ENCODE measurements at places on chromosomes 2 and 18.

- DNase-seq, result no peak
Observed at GRCh38 chr2:237336131-237336530, 77.8 kb downstream of the COL6A3 start.

GRCh38 chr2:68363721-68364120 is 1.4 kb upstream of the PLEK start:
- no peak for DNase-seq

- DNase-seq, result no peak
Observed at GRCh38 chr2:124025891-124026434, 876 bp downstream of the CNTNAP5 start.

GRCh38 chr18:22197668-22198067 is 28.3 kb downstream of the GATA6 start:
- no peak for DNase-seq

DNA sequence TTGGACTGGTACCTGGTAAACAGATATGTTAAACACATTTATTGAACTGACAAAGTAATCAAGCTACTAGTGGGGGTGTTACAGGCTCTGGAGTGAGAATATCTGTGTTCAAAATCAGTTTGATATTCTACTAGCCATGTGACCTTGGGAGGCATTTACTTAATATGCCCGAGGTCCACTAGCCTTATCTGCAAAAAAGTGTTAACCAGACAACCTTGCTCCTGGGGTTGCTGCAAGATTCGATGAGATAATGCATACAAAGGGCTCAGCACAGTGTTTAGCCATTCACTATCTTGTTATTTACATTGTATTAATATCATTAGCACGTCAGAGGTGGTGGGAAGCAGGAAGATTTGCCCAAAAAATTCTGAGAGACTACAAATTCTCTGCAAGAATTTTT is 103.3 kb downstream of the CDH2 start:
- DNase-seq, result no peak

GRCh38 chr2:70946832-70947442 is 11.2 kb downstream of the ATP6V1B1 start:
- DNase-seq, result peak; percentile 86

DNA sequence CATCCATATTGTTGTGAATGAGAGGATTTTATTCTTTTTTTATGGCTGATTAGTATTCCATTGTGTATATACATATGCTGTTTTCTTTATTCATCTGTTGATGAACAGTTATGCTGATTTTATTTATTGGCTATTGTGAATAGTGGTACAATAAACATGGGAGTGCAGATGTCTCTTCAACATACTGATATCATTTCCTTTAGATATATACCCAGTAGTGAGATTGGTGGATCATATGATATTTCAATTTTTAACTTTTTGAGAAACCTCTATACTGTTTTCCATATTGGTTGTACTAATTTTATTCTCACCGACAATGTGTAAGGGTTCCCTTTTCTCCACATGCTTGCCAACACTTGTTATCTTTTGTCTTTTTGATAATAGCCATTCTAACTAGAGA is 144.5 kb downstream of the ADCYAP1 start:
- no peak for DNase-seq

GRCh38 chr2:152500772-152501171 is 165.8 kb downstream of the FMNL2 start:
- DNase-seq, result no peak

DNA sequence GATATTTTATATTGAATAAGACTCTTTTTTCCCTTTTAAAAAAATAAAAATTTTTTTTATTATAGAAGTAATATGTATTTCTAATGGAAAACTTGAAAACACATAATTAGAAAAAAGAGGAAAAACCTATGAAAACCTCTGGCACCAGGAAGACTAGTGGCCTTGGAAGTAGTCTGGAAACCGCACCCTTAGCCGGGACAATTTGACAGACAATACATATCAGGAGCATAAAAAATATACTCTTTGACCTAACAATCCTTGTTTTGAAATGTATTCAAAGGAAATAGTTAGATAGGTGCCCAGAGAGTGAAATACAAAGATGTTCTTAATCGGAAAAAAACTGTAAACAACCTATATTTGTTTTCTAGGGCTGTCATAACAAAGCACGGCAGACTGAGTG is 34.9 kb upstream of the FAM117B start:
- DNase-seq, result no peak

DNA sequence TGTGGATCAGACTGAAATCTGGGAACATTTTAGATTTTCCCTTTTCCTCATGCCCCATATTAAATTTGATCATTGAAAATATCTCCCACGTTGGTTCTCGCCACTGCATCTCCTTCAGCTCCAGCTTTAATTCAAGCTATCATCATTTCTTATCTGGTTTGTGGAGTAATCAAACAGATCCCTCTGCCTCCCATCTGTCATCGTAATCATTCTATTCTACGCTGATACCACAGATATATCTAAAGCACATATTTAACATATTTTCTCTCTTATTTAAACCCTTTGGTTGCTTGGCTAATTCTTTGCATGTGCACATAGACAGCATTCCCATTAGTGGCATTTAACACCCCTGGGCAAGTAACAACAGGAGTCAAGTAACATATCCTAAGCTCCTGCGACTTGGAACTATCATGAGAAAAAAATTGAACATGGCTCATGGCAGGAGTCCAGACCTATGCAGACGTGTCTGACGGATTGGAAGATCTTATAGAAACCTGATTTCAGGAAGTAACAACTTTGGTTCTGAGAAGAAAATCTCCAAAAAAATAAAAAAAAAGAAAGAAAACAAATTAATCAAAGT is 158.8 kb upstream of the KYNU start:
- no peak for DNase-seq

GRCh38 chr2:21404827-21405625 is 281.3 kb downstream of the TDRD15 start:
- no peak for DNase-seq

- no peak for DNase-seq
Observed at GRCh38 chr2:220001751-220002150, 374.3 kb downstream of the SLC4A3 start.

- no peak for DNase-seq
Observed at GRCh38 chr18:61764381-61764780, 128.4 kb downstream of the RNF152 start.

DNA sequence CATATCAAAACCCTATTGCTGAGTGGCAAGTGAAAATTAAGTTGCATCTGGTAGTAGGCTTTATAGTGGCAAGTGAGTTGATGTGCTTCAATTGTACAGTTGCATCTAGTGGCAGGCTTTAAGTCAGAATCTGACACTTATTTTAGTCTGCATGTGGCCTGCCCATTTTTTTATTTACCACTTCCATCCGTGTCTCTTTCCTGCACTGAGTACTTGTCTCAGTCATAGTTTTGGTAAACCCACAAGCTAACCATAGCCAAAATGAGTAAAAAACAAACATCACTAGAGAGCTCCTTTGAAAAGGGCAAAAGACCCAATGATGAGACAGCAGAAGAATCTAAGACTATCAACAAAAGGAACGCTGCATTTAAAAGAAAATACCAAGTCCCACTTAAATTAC is 96.0 kb upstream of the CRACDL start:
- no peak for DNase-seq

GRCh38 chr2:167187978-167188967 is 300.0 kb downstream of the XIRP2 start:
- DNase-seq, result no peak

- no peak for DNase-seq
Observed at GRCh38 chr2:71469403-71470398, 16.3 kb downstream of the DYSF start.

- no peak for DNase-seq
Observed at GRCh38 chr2:172586245-172586891, 30.5 kb downstream of the PDK1 start.

DNA sequence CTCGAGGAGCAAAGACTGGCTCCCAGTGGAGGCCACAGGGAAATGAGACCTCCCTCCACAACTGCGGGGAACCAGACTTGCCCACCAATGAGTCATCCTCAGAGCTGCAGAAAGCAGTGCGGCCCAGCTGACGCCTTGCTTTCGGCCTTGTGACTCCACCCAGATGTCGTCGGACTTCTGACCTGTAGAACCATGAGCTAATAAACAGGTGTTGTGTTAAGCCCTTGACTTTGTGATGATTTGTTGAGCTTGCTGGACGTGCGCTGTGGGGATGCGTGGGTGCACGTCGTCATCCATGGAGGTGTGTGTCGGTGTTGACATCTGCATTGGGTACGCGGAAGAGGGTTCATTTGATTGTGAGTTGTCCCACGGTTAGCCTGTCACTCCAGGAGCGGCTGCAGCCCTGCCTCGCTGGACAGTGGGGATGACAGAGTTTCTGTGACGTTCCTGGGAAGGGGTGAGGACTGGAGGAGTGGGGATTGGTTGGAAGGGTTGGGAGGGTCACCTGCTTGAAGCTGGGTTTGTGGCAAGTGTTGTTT is 154.1 kb downstream of the SH3BP4 start:
- no peak for DNase-seq

DNA sequence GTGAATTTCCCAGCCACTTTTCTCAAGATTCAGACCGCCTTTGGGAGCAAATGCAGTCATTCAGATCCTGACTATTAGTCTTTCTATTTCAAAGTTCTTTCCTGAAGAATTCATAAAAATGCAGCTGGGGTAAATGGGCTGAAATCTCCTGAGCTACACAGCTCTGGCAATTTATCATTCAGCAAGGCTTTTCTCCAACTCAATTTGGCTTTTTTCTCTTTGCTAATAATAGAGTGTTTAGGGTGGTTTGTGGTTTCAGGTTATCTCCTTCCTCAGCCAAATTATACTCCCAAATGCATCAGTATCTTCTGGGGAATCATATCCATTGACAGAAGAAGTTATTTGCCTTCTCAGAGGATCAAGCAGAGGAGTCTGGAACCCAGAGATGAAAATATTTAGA is 282.4 kb upstream of the SLC14A2 start:
- DNase-seq, result no peak

- peak; percentile 66 for DNase-seq
Observed at GRCh38 chr2:219109471-219109870, 48.8 kb upstream of the IHH start.

DNA sequence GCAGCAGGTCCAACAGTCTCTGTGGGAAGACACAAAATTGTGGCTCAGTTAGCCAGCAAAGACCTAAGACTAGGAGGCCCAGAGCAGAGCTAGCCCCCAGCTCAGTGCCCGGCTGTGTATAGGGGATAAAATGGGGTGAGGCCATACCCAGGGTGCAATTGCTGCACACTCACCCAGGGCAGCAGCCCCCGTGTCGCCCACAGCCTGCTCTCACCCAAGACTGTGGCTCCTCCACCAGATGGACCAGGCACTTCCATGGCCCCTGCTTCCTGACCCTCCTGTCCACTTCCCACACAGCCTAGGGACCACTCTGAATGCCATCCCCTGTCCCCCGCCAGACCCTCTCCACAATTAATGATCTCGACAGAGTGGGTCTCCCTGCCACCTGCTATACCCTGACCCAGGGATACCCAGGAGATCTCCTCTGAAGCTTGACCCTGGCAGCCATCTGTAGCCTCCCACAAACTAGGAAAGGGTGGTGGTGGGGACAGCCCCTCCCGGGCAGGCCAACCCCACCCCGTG is 85.7 kb downstream of the HS1BP3 start:
- no peak for DNase-seq

DNA sequence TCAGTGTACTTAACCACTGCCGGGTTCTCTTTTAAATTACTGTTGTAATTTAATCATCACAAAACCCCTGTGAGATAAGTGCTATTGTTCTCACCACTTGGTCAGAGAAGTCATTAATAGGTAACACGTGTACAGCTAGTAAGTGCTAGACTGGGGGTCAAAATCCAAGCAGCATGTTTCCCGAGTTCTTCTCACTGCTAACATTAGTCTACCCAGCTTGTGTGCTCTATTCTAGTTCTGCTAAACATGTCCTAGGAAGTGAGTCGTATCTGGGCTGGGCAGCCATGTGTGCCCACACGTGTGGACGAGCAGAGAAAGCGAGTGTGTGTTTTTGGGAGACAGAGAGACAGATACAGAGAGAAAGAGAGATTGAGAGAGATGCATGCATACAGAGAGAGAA is 94.1 kb downstream of the BIN1 start:
- peak; percentile 31 for DNase-seq

DNA sequence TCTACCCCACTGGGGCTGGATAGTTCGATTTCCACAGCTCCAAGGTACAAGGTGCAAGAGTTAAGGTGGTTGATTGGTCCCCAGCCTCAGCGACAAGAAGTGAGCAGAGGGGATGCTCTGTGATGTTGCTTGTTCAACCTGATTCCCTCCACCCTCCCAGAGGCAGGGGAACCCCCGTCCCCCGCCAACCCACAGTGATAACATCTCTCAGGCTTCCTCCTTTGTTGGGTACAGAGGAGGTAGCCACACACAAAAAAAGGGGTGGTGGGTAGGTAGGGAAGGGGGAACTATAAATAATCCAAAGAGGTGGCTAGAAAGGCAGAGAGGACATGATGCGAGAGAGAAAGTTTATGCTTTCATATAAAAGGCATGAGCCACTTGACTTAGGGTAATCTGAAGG is 192.9 kb upstream of the POU3F3 start:
- no peak for DNase-seq

DNA sequence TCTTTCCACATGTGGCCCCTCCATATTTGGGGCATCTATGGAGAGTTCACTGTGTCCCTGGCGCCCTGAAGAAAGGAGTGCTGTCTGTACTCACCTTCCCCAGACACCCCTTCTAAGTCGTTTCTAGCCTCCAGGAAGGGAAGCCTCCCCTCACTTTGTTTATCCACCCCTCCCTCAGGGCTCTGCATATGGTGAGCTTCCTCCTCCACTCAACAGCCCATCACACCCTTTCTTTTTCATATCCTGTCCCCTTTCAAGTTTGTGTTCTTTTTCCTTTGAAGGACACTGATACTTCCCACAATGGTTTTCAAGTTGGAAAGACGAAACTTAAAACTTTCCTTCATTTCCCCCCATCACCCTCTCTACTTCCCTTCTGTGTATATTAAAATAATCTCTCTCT is 291.4 kb upstream of the POU3F3 start:
- DNase-seq, result no peak

- no peak for DNase-seq
Observed at GRCh38 chr2:20232837-20233207, 7.9 kb upstream of the SDC1 start.

DNA sequence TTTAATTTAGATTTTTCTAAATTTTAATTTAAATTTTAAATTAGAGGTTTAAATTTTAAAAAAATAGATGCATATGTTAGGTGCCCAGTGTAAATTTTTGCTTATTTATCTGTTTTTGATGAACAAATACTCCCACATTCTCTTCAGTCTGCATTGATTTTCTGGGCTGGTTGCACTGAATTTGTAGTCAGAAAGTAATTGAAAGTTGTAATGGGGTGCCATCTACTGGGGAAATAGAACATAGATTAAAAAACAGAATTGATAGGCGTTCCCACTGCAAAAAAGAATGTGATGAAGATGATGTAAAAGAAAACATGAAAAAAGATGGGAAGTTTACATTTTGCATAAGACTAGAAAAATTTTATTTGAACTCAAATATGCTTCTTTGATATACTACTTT is 51.7 kb upstream of the CCDC85A start:
- peak; percentile 72 for DNase-seq

GRCh38 chr18:7926526-7926925 is 359.4 kb downstream of the PTPRM start:
- peak; percentile 40 for DNase-seq

DNA sequence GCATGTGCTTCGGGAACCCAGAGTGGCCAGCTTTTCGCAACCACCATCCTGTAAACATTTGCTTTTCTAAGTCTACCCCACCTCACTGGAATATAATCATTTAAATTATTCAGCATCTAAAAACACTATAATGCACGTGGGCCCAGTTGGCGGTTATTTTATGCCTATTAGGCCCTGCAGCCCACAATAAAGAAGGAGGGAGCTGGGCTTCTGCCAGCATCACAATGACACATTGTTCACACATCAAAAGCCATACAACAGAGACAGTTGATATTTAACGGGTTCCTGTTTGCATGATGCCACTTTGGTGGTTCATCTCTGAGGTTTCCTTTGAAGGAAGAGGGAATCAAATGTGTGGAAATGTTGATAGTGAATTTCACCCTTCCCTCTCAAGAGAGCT is 916.0 kb upstream of the CELF4 start:
- DNase-seq, result no peak

Data from stomach (tissue), 19 donors.